Fibroblast of skin of left biceps (primary cell): ENCODE measurements at places on chromosomes 12 and 14.

- no peak for DNase-seq
Measured at GRCh38 chr12:91892081-91892855, 253.4 kb downstream of the BTG1 start.

- DNase-seq = no peak
Measured at GRCh38 chr14:77123381-77124325, 17.9 kb downstream of the ZDHHC22 start.

GRCh38 chr14:47744155-47744554, 68.8 kb upstream of the MDGA2 start:
- no peak for DNase-seq

DNA sequence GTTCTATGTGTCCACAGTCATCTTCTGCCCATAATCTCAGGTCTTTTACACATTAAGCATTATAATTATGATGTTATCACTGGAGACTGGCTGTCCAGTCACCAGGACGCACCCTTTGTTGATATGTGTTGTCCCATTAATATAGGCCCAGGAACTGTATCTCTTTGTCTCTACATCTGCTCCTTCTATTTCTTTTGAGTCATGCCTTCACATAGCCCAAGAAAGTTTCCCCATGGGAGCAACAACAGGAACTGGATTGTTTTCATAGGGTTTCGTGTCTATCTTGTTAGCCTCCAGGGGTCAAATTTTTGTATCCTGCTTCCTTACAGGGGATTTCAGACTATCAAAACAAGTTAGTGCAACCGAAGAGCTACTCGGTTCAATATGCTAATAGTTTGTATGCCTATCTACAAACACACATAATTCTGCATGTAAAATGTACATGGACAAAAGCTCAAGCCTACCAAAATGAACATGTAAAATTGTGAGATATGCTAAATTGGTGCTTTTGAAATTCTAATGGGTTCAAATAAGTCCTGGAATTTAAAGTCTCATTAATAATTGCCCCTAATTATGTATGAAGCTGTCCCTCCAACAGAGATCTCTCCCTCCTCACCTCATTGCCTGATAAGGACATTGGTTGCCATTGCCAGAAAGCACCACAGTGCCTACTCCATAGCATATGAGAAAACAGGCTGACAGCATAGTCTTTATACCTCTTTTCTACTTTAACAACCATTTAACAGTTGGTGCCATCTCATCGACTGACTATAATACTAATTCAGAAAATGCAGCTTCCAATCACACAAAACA, 99.8 kb upstream of the DIO2 start:
- DNase-seq = no peak

DNA sequence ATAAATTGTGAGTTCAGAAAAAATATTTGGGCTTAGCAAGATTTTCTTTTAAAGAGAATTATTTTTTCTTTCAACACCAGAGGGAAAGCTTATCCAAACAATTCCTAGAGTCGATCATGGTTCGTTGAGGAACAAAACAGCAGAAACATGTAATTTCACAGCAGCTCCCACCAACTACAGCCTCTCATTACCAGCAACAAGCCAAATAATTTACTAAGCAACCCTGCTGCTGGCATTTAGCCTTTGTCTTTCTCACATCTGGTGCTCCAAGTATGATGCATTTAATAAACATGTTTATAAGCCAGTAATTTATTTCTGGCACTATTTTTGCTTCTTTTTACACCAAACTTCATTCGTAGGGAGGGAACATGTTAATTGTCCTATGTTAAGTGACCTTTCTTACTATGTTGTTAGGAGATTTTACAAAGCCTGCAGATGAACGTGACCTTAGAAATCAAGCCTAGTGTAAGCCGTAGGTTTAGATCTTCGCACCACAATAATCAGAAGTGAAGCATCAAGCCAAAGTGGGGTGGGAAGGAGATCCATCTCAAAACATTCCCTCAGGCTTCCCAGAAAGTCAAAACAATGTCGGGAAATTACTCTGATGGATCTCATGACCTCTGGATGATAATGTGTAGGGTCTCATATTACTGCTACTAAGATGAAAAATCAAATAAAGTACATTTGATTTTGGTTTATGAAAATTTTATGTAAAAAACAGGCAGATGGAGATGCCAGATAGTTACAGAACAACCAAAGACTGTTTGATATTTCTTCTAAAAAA, 128.4 kb downstream of the RPAP3 start:
- no peak for DNase-seq

DNA sequence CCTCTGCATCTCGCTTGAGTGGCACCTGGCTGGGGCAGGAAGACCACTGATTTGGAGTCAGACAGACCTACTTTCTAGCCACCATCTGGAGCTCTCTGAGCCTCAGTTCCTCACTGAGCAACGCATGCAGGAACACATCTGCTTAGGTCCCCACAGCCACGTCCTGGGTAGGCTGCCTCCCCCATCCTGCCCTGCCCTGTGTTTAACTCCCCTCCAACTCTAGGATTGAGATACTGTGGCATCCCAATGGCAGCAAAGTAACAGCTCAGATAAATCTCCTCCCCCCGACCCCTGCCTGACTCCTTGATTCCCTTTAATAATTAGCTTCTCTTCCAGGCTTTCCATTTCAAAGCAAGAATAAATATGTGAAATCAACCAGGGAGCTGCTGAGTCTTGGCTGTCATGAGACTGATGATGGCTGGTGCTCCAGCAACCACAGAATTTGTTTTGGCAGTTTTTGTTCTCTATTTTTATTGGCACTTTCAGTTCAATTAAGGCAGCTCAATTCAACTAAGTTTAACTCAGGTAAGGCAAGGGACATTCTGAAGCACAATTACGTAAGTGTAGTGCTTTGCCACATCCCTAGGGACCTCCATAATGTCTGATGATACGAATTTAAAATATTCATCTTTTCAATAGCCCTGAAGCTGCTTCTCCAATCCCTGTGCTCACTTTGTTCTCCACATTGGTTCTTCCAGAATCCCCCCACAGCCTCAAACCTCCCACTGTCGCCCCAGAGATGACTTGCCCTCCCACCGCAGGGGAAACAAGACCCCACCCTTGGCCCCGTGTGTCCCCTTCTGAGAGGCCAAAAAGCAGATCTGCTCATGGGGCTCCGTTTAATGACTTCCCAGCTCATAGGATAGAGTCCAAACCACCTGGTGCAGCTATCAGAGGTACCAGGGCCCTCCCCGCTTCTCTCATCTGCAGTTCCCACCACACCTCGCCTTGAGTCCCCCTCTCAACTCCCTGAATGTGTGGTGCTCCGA, 58.2 kb downstream of the ESR2 start:
- no peak for DNase-seq

- no peak for DNase-seq
Measured at GRCh38 chr14:100256339-100256895, 17.5 kb downstream of the YY1 start.
